ENCODE measurements at places on chromosomes 12 and 14. TPM values are rescaled to one million over a fixed set of nuclear protein-coding genes. Genes with fewer than 3 reads are reported as not detected.

Gene APOLD1
- total RNA-seq: 5.0 TPM

Gene ACVR1B
- total RNA-seq: 77.3 TPM

DNA sequence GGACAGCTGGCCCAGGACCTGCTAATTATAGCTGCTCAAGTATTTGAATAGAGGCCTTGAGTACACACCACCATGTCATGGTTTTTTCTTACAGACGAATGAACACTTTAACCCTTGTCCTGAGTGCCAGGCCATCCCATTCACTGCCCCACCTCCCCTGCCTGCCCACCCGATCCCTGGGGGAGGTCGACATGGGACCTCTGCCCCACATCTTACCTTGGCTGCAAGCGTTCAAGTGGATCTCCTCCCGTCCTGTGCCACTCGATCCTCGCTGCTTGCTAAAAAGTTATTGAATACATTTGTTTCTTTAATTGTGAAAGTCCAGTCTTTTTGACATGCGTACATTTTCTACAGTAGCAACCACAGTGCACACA, 10.3 kb downstream of the RTL1 start:
- DNase-seq: no peak

GRCh38 chr12:106764220-106764619, 10.3 kb upstream of the RIC8B start:
- DNase-seq: no peak

DNA sequence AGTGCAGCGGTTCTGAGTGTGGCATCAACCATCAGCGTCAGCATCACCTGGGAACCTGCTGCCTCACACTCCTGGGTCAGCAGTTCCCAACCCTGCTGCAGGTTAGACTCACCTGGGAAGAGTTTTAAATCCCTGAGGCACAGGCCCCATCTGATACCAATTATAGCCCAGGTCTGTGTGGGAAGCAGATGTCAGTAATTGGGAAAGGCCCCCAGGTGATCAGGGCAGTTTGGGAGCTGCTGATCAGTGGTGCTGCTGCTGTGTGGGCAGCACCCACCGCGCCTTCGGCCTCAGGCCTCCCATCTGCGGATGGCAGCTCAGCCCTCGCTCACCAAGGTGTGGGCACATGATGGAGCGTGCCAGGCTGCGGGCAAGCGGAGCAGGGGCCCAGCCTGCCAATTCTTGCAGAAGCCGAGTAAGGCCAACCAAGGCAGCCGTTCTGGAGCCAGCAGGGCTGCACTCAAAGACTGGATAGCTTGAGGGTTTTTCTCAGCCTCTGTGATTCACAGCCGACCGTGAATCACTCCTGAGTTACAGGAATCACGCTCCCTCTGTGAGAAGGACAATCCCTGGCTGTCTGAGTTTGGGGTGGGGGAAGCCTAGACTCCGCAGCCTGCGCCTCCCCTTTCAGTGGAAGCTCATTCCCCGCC, 155.6 kb upstream of the SFSWAP start:
- no peak for DNase-seq

Gene HAL
- total RNA-seq: 1.5 TPM

- no peak for DNase-seq
These were observed 280.2 kb downstream of the PDZRN4 start for GRCh38 chr12:41468341-41468740.

DNA sequence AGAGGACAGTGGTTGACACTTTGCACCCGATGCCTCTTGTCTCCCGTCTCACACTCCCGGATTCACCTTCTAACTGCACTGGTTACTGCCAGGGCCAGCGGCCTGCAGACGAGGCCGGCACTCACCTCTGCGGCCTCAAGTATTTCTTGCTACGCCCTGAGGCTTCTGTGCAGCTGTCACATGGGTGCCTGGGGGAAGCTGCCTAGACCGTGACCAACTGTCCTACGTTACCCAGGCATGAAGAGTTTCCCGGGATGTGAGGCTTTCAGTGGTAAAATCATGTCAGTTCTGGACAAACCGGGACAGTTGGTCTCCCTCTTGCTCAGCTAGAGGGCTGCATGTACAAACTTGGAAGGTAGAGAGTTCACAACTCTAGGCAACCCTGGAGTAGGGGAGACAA, 274.5 kb downstream of the GLT1D1 start:
- no peak for DNase-seq

DNA sequence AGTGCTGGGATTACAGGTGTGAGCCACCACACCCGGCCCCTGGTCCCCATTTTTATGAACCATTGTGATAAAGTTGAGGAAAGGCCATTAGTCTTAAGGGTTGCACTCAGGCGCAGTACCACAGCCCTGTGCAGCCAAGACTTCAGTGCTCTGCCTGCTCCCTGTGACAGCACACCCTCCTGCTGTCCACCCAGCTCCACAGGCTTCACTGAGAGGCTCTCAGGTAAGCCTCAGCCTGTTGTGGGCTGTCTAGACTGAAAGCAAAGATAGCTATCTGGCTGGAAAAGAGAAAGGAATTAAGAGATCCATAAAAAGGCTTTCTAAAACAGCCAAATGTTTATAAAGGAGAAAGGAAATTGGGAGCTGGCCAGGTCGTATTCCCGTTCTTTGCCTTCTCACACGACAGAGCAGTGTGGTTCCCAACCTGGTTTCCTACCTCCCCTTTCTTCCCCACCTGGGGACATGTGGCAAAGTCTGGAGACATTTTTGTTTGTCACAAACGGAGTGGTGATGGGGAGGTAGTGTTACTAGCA, 19.1 kb upstream of the DNM1L start:
- DNase-seq: no peak

DNA sequence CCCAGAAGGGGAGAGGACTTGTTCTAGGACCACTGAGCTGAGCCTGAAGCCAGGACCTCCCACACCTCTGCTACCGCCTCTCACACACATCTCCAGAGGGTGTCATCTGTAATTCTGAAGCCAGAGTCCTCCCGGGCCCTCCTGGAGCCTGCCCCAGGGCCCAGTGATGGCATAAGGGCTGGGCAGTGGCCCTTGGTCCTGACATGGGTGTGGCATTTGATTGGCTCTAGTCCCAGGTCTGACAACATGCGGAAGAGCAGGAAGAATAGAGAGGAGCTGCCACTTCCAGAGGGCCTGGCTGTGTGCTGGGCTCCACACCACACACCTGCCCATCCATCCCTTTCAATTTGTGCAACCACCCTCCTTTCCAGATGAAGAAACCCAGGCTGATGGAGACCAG, 144.3 kb upstream of the GSC start:
- peak; percentile 56 for DNase-seq

DNA sequence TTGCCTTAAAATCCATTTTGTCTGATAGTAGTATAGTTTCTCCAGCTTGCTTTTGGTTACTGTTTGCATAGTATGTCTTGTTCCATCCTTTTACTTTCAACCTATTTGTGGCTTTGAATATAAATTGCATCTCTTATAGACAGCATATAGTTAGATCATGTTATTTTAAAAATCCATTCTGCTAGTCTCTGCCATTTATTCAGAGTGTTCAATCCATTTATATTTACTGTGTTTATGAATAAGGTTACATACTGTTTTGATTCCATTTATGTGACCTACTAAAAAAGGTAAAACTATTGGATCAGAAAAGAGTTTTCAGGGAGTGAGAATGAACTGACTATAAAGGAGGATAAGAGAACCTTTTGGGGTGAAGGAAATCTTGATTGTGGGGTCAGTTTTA, 29.6 kb upstream of the VPS33A start:
- DNase-seq: no peak

DNA sequence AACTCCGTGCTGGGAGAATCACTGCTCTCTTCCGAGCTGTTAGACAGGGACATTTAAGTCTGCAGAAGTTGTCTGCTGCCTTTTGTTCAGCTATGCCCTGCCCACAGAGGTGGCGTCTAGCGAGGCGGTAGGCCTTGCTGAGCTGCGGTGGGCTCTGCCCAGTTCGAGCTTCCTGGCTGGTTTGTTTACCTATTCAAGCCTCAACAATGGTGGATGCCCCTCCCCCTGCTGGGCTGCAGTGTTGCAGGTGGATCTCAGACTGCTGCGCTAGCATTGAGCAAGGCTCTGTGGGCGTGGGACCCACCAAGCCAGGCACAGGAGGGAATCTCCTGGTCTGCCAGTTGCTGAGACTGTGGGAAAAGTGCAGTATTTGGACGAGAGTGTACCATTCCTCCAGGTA, 43.7 kb downstream of the GPR137C start:
- DNase-seq: no peak

GRCh38 chr12:76871742-76872141, 7.1 kb downstream of the CSRP2 start:
- no peak for DNase-seq

GRCh38 chr12:53701518-53702264, 25.6 kb downstream of the CALCOCO1 start:
- DNase-seq: peak; percentile 89

- DNase-seq: no peak
These were observed 4.4 kb downstream of the ORMDL2 start for GRCh38 chr12:55822228-55822627.

DNA sequence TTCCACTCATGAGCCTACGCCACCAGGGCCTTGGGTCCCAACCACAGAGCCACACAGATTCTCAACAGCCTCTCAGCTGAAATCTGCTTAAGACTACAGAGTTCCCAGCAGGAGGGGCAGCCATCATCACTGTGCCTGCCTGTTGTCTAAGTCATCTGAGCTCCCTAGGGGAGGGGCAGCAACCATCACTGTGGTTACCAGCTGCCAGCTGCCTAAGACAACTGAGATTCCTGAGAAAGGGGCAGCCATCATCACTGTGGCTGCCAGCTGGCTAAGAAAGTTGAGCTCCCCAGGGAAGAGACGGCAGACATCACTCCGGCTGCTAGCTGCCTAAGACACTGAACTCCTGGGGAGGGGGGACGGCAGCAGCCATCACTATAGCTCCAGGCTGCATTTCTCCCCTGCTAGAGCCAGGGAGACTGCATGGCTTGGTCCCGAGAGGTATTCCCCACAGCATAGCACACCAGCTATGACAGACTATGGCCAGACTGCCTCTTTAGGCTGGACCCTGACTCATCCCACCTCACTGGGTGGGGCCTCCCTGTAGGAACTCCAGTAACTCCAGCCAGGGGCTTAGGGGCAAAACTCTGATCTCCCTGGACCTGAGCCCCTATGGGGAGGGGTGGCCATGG, 37.2 kb upstream of the C14orf132 start:
- no peak for DNase-seq

- no peak for DNase-seq
These were observed 20.8 kb upstream of the GLIPR1 start for GRCh38 chr12:75459755-75460154.

Gene MYO1H
- total RNA-seq: not detected

DNA sequence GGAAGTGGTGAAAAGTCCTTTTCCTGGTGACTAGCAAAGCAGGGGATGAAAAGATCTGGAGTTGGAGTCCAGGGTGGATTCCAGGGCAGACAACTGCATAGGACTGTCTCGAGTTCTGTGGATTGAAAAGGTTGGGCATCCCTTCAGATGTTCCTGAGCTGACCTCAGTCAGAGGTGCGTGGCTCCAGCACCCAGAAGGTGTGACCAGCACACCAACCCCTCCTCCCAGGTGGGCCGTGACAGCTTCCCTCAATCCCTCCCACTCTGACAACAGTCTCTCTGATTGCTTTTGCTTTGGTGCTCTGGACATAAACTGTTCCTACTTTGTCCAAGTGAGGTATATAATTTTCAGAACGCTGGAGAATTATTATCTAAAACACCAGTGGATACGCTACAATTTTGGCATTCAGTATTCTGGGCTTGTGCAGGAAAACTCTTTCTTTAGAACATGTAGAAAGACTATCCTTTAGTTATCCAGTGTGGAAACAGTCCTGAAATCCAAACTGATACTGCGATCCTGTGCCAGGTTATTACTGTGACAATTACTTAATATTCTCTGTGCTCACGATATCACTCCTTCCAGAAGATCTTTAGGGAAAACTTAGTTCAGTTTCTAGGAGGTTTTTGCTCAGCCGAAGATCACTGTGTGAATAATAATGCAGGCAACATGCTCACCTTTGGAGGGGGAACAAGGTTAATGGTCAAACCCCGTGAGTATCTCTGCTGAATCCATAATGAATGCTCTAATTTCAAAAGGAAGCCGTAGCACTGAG, 87.9 kb downstream of the DAD1 start:
- DNase-seq: no peak

DNA sequence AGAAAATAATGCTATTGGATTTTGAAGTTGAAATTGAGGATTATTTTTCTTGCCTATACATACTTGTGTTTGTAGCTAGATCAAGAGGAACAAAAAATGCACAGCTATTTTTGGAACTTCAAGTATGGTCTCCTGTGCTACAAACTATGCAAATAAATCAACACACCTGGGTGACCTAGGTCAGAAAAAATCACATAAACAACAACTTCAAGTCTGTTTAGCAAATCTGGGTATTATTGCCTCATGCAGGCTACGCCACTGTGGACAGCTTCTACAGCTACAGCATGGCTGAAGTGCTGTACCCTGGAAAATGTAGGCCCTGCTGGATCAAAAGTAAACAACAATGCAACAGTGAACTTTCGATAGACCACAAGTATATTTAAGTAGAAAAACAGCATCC, 87.5 kb downstream of the SLC6A15 start:
- no peak for DNase-seq

DNA sequence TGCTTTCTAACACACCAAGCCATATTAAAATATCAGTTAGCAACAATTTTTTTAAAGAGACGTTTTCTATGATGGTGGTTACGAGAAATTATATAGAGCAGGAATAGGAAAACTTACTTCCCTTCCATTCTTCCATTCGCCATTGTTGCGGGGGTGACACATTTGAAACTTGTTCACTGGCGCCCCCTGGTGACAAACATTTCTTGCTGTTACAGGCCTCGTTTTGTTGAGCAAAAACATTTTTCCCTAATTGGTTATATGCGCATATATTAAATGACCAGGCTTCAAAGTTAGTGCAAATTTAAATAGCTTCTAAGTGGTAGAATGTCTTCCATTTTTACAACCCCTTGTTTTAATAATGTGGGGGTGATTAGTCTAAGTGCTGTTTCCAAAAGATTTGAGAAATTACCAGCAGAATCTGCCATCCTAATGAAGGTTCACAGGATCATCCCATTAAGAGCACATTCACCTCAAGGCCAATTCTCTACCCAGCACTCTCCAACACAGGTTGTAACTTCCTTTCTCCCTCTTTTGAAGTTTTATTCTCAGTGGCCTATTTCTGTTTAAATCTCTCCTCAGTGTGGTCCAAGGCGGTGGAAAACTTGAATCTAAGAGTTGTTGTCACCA, 1124.7 kb downstream of the FLRT2 start:
- DNase-seq: no peak

DNA sequence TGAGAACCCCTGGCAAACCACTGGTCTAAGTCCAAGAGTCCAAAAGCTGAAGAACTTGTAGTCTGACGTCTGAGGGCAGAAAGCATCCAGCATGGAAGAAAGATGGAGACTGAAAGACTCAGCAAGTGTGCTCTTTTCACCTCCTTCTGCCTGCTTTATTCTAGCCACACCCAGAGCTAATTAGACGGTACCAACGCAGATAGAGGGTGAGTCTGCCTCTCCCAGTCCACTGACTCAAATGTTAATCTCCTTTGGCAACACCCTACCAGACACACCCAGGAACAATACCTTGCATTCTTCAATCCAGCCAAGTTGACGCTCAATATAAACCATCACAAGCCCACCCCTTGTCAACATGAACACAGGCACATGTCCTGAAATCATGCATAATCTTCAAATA, 155.1 kb downstream of the CCDC59 start:
- DNase-seq: no peak

Gene OLR1
- total RNA-seq: not detected

Measured in mucosa of descending colon (tissue), 3 donors.